ENCODE measurements at places on chromosomes 2 and 18.
A peak's percentile ranks its signal among the peaks of the same experiment; 100 is the strongest.

GRCh38 chr2:145751629-145752028 is 1231.7 kb upstream of the ZEB2 start:
- DNase-seq: no peak

DNA sequence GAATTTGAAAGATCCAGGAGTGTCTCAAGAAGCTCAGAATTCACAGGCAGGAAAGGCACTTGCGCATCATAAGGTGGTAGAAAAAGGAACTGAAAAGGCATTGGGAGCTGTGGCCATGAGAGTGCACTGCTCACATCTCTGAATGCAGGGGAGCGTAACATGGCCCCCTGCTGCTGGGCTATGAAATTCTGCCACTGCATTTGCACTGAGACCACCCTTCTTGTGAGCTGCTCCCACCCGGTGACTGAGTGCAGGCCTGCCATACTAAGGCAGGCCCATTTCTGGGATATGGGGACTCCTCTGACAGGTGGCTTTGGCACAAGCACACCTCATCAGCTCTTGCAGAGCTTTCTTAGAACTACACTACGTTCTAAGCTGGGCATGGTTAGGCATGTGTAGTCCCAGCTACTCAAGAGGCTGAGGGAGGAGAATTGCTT is 25.3 kb upstream of the STARD7 start:
- DNase-seq: no peak

DNA sequence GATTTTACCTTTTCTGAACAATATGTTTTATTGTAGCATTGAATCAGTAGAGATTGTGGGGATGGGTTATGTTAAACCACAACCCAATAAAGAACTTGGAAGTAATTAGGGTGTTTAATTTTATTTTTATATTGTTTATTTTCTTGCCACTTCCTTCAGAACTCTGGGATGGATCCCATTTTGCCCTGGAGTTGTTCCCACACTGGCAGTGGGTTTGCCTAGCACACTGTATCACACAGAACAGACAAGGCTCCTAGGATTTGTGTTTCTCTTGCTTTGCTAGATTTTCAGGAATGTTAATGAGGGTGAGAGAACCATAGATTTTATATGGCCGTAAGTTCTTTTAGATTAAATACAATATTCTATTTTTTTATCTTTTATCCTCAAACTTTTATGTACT is 59.0 kb downstream of the TANK start:
- DNase-seq: no peak

GRCh38 chr2:237874585-237875161 is 15.2 kb downstream of the RAMP1 start:
- no peak for DNase-seq

- DNase-seq: no peak
Observed at GRCh38 chr2:113915082-113915819, 25.4 kb downstream of the ACTR3 start.

- no peak for DNase-seq
Observed at GRCh38 chr2:76478266-76479035, 767.7 kb upstream of the GCFC2 start.

DNA sequence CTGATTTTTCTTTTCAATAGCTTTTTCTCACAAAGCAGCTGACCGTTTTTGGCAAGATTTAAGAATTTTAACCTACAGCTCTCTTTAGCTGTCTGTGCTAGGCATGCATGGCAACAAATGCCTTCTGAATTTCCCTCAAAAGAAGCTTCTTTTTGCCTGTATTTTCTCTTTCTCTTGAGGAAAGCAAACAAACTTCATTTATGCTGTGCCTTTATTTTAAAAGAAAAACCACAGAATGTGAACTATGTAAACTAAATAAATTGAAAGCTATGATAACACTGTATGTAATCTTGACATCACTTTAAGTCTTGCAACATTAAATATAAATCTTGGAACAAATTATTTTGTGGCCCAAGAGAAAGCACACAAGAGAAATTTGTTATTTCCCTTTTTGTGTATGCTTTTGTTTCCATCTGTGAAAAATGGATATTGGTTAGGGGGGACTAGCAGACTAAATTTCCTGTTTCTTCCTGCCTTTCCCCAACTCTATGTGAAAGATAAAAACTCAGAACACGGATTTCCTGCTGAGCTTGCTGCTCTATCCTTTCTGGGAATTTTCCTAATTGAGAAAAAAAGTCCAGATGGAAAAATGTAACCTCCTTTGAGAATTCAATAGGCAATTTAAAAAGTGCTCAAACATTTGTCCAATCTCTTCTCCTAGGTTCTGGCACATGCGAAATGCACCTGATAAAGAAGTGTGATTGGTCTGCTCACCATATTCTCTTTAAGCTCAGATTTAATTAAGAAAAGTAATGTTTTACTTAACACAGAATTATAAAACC is 20.9 kb upstream of the TFPI start:
- DNase-seq: no peak

GRCh38 chr2:72813841-72814240 is 12.0 kb downstream of the EXOC6B start:
- no peak for DNase-seq

GRCh38 chr18:31497836-31498573 is at the start of gene DSG2:
TSS of gene DSG2 (plus strand) at chr18:31498177. CDS start at chr18:31498252, 75 bp downstream.
- DNase-seq: no peak

DNA sequence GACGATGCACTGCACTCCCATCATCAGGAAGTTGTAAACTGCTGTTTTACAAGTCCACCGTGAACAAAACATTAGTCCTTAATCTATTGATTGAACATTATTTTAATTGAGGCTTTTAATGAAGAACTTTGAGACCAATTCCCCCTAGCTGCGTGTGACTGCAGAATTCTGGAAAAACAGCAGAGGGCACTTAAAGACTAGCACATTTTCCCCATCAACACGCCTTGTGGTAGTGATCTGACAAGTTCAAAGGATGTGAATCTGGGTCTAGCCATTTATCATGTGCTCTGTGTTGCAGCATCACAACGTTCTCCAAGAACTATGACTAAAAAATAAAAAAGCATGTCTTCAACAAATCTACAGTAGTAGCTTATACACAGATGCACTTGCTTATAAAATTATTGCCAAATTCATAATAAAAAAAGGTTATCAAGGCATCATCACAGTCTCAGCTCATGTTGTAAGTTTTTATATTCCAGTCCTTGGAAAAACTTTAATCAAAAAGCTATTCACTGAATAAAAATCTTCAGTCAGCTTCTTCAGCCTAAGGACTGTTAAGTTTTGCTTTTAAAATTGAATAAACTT is 35.8 kb downstream of the SKOR2 start:
- DNase-seq: no peak

GRCh38 chr18:4351005-4351404 is 104.1 kb downstream of the DLGAP1 start:
- DNase-seq: no peak

DNA sequence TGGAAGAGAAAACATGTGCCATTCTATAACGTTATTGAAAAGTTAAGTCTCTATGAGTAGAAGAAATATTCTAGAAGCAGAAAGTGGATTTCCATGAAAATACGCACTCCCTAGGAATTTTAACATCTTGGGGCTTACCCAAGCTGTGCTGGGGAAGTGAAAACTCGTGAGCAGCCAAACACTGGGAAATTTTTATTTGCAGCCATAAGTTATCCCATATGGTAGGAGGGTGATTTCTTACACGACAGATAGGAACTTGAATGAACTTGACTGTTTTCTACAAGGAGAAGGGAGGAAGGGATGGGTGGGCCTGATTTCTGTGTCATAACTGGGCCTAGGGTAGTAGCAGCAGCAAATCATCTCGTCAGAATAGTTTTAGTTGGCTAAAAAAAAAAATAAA is 272.6 kb downstream of the ETAA1 start:
- DNase-seq: no peak

DNA sequence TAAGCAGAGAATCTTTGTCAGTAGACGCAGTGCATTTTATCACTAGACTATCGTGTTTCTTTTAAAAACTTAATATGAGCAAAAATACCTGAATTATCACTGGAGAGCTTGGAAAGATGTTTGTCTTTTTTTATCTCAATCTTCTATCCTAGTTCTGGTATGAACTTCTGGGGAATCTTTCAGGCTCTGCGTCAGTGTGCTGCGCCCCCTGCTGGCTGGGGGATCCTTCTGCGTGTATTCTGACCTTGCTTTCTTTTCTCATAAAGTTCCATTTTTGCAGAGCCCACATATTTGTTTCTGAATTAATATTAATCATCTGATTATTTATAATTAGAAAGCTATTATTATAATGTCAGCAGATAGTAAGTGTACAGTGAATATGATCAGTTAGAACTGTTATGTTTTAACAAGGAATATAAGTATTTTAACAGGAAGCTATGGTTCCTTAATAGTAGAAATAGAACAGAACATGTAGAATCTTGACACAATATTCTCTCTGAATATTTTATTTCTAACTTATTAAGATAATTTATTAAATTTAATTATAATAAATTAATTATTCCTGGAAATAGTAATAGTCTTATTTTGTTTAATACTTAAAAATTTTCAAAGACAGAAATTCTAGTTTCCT is 945.0 kb upstream of the CRIM1 start:
- no peak for DNase-seq

DNA sequence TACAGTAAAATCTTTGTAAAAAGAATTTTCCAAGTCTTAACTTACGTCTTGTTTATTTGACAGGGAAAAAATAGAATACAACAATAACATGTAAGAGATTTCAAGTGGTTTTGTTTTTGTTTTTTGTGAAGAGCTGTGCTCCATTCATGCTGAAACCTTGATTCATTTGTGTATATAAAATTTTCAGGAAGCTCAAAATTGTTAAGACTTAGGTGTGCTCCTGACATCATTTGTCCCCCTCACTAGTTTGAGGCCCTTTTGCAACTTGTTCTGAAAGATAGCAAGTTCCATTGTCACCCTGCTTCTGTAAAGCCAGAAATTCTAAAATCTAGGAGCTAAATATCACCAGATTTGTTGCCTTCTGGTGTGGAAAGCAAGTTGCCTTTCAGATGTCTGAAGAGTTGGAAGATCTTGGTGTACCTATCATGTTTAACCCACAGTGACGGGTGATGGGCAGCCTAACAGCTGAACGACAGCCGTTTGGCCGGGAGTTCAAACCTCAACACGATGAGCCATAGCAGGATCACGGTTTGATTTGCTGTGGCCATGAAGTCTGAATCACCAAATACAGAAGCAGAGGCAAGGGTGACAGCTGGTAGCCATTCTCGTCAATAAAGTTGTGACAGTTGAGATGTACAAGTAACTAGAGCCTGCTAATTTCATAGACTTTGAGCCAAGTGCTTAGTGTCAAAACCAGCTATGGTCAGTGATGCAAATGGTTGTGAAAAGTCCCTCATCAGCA is 205.5 kb upstream of the SP5 start:
- no peak for DNase-seq

- no peak for DNase-seq
Observed at GRCh38 chr2:147449323-147449991, 395.4 kb upstream of the ACVR2A start.

- DNase-seq: no peak
Observed at GRCh38 chr2:134429886-134430285, 176.0 kb downstream of the MGAT5 start.

- no peak for DNase-seq
Observed at GRCh38 chr2:128187032-128187654, 96.1 kb downstream of the UGGT1 start.

DNA sequence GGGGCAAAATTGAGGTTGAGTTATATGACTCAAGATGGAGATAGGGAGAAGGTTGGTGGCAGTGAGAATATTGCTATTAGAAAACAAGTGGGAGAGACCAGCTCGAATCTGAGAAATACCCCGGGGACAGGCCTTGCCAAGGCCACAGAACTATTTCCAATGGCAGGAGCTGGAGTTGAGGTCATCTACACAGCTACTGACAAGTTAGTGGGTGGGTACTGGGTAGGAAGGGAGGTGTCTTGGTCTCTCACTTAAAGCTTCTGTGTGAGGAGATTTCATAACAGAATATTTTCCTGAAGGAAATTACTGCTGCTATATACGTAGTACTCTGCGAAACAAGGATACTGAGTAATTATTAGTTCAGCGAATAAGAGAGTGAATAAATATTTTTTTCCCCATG is 69.4 kb upstream of the ITPRID2 start:
- DNase-seq: no peak

- DNase-seq: peak; percentile 37
Observed at GRCh38 chr2:197255543-197255942, 55.0 kb downstream of the ANKRD44 start.

- no peak for DNase-seq
Observed at GRCh38 chr2:219477179-219477578, 21.5 kb upstream of the GMPPA start.

DNA sequence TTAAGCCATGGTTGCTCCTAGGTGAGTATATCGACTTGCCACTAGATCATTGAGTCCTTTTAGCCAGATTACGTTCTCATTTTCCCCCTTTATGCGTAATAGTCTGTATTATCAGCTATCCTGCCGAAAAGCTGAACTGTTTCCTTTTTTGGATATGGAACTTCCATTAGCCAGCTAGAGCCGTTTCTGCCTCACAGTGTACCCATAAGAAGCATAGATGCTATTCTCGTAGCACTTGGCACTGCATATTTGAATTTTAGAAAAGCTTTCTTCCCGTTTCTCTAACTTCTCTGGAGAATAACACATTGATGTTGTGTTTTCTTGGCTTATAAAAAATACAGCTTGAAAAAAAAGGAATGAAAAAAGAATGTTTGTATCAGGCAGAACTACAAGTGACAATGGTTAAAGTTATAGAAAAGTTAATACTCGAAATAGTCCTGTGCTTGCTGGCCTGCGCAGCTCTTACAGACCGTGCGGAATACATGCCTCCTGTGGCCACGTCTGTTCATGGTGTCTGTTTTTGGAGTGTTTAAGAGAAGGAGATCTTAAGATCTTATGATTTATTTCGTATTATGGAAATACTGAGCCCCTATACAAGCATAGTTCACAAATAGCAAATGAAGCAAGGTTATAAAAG is 710 bp downstream of the DUSP19 start:
- no peak for DNase-seq

DNA sequence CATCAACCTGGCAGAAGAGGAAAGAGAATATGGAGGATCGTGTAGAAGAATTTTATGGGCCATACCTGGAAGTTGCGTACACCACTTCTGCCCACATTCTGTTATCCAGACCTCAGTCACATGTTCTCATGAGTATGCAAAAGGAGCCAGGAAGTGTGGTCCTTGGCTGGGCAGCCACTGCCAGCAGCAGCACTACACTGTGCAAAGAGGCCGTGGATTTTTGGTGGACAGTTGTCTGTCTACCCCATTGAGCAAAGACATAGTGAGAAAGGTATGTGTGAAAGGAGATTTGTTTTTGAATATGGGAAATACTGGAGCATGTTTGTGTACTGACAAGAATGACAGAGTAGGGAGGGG is 68.1 kb downstream of the SDC1 start:
- DNase-seq: no peak

GRCh38 chr2:30282721-30283120 is 51.4 kb downstream of the LBH start:
- DNase-seq: no peak

DNA sequence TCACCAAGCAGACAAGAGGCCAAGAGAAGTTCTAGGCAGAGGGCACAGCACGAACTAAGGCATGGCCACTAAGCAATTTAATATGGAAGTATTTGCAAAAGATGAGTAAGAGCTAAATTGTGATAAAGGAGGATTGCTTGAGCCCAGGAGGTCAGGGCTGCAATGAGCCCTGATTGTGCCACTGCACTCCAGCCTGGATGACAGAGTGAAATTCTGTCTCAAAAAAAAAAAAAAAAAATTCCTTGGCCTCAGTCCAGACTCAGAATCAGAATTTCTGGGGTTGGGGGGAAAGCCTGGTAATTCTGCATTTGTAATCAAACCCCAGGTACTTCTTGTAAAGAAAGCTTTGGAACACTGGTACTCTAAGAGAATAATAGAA is 46.8 kb upstream of the RTN4 start:
- DNase-seq: no peak

GRCh38 chr18:79587779-79588635 is 91.6 kb upstream of the CTDP1 start:
- DNase-seq: no peak
